ENCODE measurements at places on chromosomes 3 and 15.
A peak's percentile ranks its signal among the peaks of the same experiment; 100 is the strongest.

DNA sequence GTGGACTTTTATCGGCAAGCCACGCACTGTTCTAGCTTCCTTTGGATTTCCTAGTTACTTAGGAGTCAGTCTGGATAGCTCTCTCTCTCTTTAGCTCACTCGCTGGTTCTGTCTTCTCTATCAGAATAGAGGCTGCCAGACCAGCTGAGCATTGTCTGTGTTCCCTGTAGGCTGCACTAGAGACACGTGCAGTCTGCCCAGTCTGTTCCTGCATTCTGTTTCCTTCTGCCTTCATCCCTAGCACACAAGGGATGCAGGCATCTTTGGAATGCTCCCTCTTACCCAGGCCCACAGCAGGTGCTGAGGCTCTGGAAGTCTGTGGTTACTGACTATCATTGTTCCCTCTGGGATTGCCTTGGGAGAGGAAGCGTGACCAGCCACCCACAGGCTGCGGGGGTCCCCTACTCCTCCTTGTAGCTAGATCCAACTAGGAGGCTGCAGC, 322.8 kb downstream of the ZNF621 start:
- no peak for DNase-seq

DNA sequence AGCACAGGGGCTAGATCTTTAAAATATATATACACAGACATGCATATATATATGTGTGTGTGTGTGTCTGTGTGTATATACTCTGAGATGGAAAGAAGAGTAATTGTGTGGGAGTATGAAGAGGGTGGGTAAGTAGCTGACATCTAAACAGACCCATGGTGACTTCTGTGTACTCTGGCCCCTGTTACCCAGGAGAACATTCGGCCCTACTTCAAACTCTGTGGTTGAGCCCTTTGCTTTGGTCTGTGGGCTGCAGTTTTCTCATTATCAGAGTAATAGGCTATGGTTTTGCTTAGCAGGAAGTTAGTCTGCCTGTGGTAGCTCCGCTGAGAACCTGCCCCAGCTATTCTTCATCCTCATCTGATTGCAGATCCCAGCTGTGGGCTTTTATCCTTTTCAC, 141.4 kb downstream of the RBPMS2 start:
- no peak for DNase-seq

GRCh38 chr3:13352621-13353131, 67.4 kb downstream of the NUP210 start:
- DNase-seq, result no peak

- DNase-seq, result no peak
Observed at GRCh38 chr3:195172039-195172684, 98.8 kb downstream of the XXYLT1 start.

DNA sequence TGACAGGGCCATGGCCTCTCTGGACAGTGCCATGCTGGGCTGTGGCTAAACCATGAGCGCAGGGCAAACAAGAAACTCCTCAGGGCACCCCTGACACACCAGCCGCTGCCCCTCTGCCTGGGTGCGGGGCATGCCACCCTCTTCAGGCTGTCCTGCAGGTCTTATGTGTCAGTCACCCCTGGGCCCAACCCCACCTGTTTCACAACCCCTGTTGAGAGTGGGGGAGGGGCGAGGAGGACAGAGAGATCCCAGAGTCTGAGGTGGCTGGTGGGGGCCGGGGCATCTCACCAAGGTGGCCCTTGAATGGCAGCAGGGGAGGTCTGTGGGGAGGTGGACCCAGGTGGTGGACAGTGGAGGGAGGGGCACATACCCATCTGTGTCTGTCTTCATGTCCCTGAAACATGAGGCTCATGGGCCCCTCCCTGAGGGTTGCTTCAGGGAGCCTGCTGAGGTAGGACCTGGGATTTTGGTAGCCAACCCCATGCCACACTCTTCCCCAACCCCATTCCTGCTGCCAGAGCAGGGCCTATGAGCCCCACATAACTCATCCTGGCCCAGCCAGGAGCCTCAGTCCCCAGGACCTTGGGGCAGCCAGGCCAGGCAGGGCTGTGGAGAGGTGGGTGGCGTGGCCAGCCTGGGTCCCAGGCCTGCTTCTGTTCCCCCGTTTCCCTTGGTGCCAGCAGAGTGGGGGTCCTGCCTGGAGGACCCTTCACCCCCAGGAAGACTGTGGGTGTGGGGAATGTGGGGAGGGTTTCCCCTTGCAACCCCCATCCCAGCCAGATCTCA, 1.7 kb upstream of the STAB1 start:
- no peak for DNase-seq

DNA sequence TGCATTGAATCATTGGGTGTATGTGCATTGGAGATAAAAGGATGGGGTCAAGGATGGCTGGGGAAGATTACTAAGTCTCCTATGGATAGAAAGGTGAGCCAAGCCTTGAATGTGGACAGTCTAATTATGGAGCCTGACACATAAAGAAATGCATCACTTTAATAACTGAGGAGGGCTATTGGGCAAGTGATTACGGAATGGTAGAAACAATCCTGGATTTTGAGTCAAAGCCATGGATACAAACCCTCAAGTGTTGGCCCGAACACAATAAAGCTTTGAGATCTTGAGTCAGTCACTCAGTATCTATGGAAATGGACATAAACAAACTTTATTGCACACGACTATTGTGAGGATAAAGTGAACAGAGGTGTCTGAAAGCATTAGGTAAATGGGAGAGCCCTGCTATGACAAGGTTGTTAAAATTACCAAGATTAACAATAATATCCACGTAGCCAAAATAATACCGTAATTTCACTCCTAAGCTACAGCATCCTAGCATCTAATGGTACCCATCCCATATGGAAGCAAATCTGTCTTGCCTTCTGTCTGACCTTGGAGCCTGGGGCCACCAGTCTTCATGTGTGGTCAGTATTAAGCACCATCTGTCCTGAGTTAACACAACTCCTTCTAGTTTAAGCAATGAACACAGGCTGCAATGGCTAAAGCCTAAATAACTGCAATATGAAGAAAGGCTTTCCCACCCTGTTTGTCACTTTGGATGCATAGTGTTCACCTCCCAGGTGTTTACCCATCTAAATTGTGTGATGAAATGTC, 136.9 kb upstream of the PRICKLE2 start:
- DNase-seq, result no peak

GRCh38 chr15:101162701-101163483, 89.0 kb downstream of the CHSY1 start:
- peak; percentile 65 for DNase-seq

All from mesothelial cell of epicardium (in vitro differentiated cells).